Renal cortex interstitium (tissue), 15 donors: ENCODE measurements at places on chromosomes 5 and 9. TPM values are rescaled to one million over a fixed set of nuclear protein-coding genes. Genes with fewer than 3 reads are reported as not detected.

INSL4 gene
- not detected for polyA plus RNA-seq

- no peak for DNase-seq
These were observed 39.8 kb downstream of the HMCN2 start for GRCh38 chr9:130305381-130305780.

RASGRF2 gene
- 2.1 TPM for polyA plus RNA-seq

TMEM174 gene
- 22.8 TPM for polyA plus RNA-seq
